ENCODE measurements at places on chromosomes 2 and 18.

DNA sequence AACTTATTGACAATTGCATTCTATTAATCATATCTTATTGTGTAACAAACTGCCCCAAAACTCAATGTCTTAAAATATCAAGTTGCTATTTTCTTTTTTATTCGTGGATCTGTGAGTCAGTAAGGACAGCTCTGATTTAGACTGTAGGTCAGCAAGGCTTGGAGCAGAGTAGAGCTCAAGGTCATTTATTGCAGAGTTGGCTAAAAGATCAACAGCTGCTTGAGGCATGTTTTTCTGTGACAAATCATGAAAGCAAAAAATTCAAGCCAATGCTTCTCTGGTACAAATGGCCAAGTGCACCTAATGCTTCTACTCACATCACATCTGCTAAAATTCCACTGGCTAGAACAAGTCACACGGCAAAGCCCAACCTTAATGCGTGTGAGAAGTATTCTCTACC, 497.7 kb upstream of the LRATD1 start:
- DNase-seq: no peak

DNA sequence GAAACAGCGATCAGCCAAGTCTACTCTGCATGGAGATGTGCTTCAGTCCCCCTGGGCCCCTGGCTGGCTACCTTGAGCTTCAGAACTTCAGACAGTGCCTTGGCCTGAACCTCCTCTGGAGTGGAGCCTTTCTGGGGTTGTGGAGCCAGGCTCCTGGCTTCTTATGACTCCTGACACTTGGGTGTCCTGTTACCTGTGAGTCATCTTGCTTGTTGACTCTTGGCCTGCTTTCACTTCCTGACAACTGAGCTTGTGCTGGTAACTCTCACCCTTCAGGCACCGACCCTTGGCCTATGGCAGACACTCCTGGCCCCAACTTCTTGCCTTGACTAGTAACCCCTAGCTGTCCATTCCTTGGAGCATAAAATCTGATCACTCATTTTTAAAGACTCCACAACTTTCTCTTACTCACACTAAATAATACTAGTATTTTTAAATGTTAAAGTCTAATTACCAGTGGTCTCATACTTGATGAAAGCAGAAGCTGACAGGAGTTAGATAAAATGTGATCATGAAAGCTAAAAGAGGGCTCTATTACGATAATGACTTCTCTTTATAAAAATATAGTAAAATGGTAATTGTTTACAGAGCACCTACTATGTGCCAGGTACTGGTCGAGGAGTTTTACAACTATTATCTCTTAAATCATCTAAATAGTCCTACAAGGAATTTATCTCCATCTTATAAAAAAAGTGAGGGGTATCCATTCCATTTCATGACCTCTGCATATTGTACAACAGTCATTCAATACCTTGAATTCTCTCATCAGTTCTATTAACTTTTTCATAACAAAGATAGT, 46.3 kb upstream of the VIT start:
- DNase-seq: peak; percentile 10

DNA sequence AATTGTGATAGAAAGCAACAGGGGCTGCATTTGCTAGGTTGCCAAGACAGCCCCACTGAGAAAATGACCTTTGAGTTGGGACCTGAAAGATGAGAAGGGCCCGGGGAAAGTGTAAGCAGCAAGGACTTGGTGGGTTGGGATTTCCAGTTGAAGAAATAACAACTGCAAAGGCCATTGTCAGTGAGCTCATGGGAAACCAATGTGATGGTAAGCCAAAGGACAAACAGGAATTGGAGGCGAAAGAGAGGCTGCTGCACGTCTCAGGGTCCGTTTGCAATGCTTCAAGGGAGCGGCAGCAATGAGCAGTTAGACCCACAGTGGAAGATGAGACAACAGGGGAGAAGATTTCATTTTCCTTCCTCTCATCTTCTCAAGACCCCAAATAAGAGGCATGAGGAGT, 51.5 kb upstream of the RGPD4 start:
- no peak for DNase-seq

DNA sequence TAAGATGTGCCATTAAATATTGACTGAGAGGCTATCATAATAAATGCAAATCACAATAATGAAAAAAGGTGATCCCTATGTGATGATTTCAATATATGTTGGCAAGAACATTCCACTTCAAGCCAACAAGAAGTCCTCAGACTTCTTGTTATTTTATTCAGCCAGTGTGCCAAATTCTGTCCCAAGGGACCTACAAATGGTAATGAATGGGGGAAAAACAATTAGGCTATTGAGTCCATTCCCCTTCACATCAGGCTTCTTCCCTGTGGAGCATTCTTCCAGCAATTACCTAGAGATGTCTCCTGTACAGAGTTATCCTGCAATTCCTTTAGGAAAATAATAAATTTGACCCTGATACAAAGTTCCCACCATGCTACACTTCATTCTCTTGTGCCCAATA, 144.4 kb downstream of the PIEZO2 start:
- DNase-seq: no peak

GRCh38 chr2:225894236-225894980, 494.9 kb downstream of the NYAP2 start:
- DNase-seq: no peak

DNA sequence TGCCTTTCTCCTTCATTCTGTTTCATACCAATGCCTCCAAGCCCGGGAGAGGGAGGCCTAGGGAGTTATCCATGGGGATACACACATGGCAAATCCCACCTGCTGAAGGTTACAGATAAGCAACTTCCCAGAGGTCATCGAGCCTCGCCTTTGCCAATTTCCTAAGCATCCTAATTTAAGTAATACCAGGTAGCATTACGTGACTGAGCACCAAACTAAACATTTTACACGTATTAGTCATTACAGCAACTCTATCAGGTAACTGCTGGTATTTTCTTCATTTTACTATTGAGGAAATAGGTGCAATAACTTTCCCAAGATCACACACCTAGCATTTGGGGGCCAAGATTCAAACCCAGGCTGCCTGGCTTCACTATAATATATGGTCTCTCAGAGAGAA, 30.1 kb upstream of the BZW1 start:
- no peak for DNase-seq

- DNase-seq: no peak
Measured at GRCh38 chr2:69345434-69345833, 41.6 kb downstream of the GFPT1 start.

DNA sequence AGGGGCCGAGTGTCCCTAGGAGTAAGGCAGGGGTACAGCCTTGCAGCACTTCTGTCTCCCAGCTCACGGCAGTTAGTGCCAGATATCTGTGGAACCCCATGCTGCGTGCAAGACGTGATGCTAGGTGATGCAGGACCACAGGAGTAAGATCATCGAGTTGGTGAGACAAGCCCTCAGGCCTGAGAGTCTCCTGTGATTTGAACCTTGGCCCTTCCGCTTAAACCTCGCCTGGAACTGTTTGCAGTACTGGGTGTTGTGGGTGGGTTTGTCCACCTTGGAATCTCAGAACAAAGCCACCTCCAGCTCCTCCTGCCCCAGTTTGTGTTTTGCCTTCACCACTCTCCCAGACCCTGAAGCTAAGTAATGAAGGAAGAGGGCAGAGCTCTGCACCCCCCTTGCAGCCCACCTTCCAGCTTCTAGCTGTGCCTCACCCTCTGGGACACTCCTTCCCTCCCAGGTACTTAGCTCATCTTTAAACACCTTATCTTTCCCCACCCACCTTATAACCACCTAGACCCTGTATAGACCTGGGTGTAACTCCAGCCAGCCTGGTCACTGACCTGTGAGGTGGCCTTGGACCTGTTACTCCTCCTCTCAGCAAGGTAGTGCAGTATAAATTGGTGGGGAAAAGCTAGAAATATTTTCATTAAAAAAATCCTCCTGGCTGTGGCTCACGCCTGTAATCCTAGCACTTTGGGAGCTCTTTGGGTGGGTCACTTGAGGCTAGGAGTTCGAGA, 6.6 kb downstream of the CNNM4 start:
- DNase-seq: no peak

GRCh38 chr2:67570611-67571010, 173.5 kb downstream of the ETAA1 start:
- no peak for DNase-seq

GRCh38 chr2:238433941-238434845, 7.5 kb downstream of the ASB1 start:
- no peak for DNase-seq

GRCh38 chr2:20570249-20570648, 80.6 kb downstream of the HS1BP3 start:
- no peak for DNase-seq

DNA sequence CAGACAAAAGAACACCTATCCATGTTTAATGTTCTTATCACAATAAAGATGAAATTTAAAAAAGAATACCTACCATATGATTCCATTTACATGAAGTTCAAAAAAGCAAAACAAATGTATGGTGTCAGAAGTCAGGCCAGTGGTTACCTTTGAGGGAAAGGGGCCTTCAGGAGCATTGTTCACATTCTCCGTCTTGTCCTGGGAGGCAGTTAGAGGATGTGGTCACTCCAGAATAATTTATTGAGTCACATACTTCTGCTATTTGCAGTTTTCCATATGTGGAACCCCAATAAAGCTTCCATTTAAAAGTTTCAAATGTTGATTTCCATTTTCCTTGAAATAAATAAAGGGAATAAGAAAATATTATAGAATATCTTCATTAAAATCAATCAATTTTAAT, 41.6 kb upstream of the POU3F3 start:
- DNase-seq: no peak

GRCh38 chr2:161265874-161266273, 42.4 kb upstream of the PSMD14 start:
- DNase-seq: no peak

DNA sequence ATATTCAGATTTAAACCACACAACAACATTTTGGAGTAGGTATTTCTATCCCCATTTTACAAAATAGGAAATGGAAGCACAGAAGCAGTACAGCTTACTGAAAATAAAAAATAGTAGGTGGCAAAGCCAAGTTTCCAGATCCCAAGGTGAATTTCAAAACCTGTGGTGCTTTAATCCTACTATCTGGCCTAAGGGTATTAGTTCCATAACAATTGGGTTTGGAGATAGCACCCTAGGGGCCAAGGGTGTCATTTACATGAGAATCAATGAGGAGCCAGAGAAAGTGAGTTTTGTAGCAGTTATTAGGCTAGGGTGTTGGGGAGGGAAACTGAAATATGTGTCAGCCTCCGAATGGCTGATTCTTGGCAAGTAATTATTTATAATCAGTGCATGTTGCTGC, 24.9 kb downstream of the OSBPL6 start:
- DNase-seq: no peak

DNA sequence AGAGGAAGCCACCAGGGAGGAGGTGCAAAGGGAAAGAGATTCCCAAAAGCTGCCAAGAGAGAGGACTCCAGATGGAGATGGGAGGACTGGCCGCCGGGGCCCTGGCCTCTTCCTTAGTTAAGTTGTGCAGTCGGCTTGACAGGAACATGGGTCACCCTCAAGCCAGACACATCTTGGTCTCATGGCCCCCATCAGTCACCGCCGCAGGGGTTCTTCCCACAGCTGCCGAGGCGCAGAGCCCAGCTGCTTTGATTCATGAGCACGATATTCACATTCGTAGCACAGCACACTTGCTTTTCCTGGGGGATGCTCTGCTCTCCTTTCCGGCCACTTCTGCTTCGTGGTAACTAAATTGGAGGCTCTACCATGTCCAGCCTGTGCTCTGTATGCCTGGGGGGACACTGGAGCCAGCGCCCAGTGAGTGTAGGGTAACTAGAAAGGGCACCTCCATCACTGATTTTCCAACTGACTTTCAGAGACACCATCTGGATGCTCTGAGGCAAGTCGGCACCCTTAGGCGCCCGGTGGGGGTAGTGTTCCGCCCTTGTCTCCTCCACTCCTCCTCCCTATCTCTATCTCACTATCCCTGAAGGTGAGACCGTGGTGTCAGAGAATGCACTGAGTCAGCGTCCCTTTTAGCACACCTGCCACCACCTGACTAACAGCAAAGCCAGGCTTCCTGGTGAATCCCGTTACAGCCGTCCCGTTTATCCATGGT, 13.3 kb downstream of the TWIST2 start:
- no peak for DNase-seq

GRCh38 chr2:223909001-223909741, 36.0 kb downstream of the WDFY1 start:
- no peak for DNase-seq

DNA sequence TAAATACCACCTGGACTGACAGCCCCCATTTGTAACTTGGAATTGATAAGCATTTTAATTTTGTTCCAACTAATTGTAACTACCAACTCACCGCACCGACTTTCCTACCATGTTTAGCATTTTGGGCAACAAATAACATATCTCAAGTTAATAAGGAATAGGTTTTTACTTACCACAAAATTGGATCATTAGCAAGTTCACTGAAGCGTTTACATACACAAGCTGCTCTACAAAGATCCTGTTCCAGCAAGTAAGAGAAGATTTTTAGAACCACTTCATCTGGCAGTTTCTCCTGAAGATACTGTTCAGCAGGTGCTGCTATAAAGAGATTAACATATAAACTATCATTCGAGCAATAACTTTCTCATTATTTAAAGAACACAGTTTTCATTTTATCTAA, 55.7 kb downstream of the MSH6 start:
- no peak for DNase-seq

DNA sequence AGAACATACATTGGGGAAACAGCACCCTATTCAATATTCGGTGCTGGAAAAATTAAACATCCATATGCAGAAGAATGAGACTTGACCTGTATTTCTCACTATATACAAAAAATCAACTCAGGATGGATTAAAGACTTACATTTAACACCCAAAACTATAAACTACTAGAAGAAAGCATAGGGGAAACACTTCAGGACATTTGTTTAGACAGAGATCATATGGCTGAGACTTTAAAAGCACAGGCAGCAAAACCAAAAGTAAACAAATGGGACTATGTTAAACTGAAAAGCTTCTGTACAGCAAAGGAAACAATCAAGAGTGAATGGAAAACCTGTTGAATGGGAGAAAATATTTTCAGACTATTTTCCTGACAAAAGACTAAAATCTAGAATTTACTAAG, 1694.1 kb upstream of the CELF4 start:
- no peak for DNase-seq

GRCh38 chr18:3094338-3094684, 81.4 kb upstream of the LPIN2 start:
- no peak for DNase-seq
